ENCODE measurements at places on chromosomes 16 and 17.
A peak's percentile ranks its signal among the peaks of the same experiment; 100 is the strongest.

DNA sequence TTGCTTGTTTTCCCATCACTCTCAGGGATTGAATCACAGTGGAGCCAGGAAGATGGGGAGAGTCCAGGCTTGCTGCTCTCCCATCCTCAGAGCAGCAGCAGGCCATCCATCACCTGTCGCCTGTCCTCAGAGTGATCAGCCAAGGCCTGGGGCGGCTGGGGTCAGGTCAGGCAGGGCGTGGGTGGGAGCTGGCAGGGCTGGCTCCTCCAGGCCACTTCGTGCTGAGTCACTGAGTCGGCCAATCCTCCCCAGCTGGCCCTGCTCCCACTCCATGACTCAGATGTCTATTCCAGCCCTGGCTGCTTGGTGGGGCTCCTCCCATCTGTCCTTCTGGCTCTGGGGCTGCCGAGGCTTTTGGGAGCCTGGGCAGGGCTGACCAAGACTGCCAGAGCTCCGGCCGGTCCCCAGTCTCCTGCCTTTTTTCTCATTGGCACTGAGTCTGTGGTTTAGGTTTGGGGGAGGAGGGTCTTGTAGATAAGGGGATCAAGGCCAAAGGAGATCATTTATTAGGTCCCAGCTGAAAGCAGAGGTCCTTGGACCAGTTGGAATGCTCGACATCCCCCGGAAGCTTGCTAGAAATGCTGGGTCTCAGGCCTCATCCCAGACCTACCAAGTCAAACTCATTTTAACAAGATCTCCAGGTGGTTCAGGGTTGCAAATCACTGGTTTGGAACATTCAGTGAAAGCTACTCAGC is 72.7 kb downstream of the ABCC1 start:
- DNase-seq, result peak; percentile 40

DNA sequence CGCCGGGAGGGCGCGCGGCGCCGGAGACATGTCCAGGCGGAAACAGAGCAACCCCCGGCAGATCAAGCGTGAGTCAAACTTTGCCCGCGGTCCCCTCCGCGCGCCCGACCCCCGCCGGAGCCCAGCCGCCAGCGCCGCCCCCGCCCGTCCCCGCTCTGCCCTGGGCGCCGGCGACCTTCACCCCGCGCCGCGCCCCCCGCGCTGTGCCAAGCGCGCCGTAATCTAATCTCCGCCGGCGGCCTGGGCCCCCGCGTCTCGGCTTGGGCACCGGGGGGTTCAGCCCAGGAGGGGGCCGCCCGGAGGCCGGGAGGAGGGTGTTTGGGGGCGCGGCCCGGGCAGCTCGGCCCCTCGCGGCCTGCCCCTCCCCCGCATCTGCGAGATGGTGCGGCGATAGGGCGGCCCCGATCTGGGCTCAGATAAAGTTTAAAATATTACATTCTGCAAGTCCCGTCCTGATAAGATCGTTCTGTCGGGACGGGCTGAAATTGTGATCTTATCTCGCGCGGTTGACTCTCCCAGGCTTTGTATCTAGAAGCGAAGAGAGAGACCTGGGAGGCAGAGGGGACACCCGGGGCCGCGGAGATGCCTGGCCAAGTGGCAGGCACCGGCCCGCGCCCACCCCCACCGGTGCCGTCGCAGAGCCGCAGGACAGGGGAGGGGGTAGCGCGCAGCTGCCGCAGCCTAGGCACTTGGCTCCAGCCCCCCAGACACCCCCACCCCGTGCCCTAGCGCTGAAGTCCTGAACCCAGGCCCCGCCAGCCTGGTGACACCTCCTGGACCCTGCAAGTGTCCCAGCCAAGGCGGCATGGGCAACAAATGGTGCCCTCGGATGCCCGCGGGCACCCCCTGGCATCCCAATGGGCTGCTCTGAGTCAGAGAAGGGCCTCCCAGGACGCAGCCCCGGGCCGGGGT is 787 bp downstream of the ZFPM1 start:
- no peak for DNase-seq

DNA sequence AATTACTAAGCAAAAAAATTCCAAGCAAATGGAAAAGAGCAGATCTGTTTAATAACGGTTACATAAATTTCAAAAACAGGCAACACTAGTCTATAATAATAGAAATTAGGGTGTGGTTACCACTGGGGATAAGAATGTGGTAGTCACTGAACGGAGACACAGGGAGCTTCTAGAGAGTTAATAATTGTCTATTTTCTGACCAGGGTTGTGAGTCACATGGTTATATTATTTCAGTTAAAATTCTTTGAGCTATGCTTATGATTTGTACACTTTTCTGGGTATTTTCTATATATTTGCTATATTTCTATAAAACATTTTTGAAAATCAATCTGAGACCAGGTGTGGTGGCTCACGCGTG is 433.9 kb upstream of the MAF start:
- DNase-seq, result no peak

- no peak for DNase-seq
Measured at GRCh38 chr16:56634715-56635440, 2.4 kb downstream of the MT1M start.

DNA sequence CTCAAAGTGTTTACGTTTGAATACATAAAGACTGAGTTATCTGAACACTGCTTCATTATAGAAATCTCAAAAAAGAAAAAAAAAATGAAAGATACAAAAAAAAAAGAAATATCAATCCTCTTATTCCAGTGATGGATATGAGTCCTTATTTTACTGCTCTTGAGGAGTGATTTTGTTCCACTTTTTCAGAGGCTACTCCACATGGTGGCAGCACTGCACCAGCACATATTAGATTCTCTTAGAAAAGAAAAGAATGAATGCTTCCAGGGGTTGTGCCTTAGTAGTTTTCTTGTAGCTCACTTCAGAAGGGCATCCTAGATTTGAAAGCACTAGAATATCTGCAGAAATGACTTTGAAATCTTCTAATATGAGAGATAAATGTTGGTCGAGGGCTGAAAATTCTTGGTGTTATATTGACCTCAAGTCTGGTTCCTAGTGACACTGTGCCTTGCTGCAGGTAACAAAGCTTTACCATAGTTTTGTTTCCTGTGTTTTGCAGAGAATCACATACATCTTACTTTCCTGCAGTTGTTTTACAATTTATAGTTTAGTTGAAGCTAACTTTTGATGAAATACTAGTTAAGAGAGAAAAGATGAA is 25.9 kb downstream of the AP2B1 start:
- DNase-seq, result peak; percentile 18

GRCh38 chr16:67260426-67261063 is 11.8 kb downstream of the SLC9A5 start:
- no peak for DNase-seq

DNA sequence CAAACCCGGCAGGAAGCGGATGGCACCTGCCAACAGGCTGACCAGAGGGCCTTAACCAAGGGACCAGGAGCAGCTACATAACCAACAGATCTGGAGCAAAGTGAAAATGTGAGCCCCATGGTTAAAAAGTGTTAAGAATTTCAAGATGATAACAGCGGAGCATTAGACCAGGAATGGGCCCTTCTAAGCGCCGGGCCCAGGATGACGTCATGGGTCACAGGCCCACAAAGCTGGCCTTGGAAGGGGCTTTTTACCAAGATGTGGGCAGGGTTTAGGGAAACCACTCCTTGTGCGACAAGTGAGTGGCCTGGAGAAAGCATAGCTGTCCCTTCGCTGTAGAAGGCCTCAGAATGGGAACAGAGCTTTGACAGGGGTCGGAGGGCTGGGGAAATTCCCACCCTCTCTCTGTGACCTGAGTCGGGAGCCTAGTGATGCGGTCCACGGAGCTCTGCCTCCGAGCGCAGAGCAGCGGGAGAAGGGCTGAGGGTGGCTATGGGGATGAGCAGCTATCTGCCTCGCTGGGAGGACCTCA is 84.4 kb upstream of the RPL38 start:
- no peak for DNase-seq

DNA sequence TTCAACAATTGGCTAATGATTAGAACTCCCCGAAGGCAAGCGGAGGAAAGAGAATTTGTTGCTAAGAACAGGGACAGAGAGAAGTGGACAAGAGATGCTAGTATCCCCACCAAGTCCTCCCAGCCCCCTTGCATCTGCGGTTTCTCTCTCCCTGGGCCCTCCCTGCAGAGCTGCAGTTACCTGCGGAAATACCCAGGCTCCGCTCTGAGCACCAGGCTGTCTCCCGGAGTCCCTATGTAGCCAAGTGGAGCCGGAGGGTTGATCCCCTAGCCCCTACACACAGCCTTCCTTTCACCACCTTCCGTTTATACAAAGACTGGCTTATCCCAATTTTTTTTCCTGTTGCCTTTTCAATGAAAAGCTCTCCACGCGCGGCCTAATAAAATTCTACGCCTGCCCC is 834.4 kb downstream of the KCNJ2 start:
- DNase-seq, result no peak

GRCh38 chr17:75694536-75694935 is 26.7 kb upstream of the ITGB4 start:
- DNase-seq, result no peak

GRCh38 chr17:10217916-10218315 is 19.5 kb upstream of the GAS7 start:
- no peak for DNase-seq

DNA sequence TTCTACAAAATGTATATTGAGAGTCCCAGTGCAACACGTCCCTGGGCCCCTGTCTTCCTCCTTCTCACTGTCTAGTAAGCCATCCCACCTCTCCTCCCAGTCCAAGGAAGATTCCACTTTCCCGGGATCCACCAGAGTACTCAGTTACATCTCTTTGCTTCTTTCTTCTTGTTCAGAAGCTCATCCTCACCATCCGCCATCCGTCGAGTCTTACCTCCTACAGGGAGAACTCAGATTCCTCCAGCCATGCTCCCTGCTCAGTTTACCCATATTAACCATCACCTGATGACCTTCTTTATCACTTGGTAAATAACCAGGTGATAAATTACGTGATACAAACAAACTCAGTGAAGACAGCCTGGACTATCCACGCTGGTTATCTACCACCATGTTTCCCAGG is 57.1 kb downstream of the CYTH1 start:
- no peak for DNase-seq

GRCh38 chr17:75590314-75590761 is 2.7 kb downstream of the MYO15B start:
- no peak for DNase-seq

GRCh38 chr16:87288753-87289362 is 28.3 kb downstream of the C16orf95 start:
- no peak for DNase-seq

GRCh38 chr17:46832945-46833839 is 14.7 kb upstream of the WNT3 start:
- DNase-seq, result no peak

DNA sequence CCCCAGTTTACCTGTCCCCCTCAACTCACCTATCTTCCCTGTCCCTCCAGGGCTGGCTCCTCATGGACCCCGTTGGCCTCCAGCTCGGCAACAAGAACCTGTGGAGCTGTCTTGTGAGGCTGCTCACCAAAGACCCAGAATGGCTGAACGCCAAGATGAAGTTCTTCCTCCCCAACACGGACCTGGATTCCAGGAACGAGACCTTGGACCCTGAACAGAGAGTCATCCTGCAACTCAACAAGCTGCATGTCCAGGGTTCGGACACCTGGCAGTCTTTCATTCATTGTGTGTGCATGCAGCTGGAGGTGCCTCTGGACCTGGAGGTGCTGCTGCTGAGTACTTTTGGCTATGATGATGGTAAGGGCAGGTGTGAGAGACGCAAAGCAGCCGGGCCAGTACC is 31.3 kb downstream of the NLRC5 start:
- DNase-seq, result no peak

GRCh38 chr17:79786930-79787643 is 9.1 kb downstream of the CBX2 start:
- no peak for DNase-seq

GRCh38 chr17:9220398-9221146 is 199.3 kb downstream of the NTN1 start:
- DNase-seq, result no peak

DNA sequence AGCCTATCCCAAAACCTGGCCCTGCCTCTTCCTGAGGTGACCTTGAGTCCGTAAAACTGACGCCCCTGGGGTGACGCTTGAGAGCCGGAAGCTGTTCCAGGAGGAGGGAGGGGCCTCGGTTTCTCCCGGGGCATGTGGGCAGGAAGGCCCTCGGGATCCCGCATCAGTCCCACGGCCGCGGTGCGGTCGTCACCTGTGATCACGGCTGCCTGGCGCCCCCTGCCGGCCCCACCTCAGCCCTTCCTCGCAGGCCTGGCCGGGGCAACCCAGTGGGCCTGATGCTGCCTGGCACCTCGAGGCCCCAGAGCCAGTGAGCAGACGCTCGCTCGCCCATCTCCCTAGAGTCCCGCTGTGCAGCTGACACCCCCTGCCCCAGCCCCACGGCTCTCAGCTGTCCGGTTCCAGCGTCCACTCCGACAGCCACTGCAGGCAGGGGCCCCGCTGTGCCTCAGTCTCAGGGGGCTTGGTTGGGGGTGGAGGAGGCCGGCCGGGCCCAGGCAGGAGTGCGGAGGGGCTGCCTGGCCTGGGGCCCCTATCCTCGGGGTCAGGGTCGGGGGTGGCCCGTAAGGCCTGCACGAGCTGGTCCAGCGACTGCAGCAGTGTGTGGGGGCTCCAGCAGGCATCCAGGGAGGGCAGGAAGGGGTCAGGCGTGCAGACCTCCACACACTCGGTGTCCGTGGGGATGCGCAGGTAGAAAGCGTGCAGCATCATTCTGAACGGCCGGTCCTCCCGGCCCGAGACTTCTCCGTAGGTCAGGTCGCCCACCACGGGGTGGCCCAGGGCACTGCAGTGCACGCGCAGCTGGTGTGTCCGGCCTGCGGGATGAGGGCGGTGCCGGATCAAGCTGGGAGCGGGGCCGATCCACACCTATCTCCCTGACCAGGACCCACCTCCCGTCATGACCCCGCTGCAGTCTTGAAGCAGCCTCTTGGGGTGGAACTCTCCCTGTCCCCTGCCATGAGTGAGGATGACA is 2.3 kb downstream of the RPUSD1 start:
- peak; percentile 61 for DNase-seq

DNA sequence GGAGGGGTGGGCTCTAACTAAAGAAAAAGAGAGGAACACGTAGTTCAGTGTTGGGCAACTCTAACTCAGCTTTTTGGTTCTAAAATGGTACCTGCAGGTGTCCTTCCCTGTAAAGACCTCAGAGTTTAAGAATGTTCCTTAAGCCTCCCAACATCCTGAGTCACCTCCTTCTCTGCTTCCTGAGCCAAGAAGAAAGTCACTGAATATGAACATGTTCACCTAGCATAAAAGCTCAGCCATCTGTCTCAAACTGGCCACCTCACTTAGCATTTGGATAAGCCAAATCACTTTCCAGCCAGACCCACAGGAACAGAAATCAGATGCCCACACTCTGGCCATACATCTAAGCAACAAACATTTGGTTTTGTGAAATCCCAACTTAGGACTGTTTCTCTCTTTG is 3.7 kb downstream of the TMEM98 start:
- no peak for DNase-seq

GRCh38 chr17:81910840-81911276 is 341 bp downstream of the PCYT2 start:
- no peak for DNase-seq

DNA sequence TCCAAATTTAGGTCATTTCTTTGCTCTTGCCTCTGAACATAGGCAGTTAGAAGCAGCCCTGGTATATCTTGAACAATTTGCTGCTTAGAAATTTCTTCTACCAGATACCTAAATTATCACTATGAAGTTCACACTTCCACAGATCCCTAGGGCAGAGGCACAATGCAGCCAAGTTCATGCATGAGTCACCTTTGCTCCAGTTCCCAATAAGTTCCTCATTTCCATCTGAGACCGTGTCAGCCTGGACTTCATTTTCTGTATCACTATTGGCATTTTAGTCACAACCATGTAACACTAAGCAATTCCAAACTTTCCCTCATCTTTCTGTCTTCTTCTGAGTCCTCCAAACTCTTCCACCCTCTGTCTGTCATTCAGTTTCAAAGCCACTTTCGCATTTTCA is 45.0 kb downstream of the KCNJ16 start:
- no peak for DNase-seq
